DMS 273 treated with DMSO at 0.1 percent for 48 hours (cell line): ENCODE measurements at places on chromosomes 3 and 15.

GRCh38 chr3:176587089-176587488 lies 610.2 kb downstream of the TBL1XR1 start:
- no peak for DNase-seq

- no peak for DNase-seq
These were observed 156.8 kb downstream of the IMPG2 start for GRCh38 chr3:101163554-101163953.

- DNase-seq: no peak
These were observed 40.0 kb downstream of the ARRDC4 start for GRCh38 chr15:98000249-98001203.

DNA sequence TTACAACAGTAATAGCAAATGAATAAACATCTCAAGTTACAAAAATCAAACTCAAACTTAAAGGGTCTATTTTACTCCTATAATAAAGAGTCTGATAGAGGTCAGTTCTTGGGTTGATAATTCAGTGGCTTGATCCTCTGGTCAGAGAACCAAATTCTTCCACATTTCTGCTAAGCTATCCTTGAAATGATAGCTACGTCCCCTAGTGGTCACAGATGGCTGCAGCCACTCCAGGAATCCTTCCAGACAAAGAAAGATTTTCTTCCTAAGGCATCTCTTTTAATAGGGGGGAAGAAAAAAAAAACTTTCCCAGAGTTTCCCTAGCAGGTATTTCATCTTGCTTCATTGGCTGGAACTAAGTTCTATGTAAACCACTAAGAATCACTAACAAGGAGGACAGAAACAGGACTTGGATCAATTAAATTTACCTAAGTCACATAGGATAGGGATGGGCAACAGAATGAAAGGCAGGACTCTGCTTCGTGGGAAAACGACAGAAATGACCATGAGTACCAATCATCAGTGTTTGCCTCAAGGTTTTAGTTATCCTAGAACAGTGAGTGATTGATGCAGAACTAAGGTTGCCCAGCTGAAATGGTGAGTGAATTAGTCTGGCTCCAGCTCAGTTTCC lies 160.7 kb downstream of the STAC start:
- DNase-seq: no peak

DNA sequence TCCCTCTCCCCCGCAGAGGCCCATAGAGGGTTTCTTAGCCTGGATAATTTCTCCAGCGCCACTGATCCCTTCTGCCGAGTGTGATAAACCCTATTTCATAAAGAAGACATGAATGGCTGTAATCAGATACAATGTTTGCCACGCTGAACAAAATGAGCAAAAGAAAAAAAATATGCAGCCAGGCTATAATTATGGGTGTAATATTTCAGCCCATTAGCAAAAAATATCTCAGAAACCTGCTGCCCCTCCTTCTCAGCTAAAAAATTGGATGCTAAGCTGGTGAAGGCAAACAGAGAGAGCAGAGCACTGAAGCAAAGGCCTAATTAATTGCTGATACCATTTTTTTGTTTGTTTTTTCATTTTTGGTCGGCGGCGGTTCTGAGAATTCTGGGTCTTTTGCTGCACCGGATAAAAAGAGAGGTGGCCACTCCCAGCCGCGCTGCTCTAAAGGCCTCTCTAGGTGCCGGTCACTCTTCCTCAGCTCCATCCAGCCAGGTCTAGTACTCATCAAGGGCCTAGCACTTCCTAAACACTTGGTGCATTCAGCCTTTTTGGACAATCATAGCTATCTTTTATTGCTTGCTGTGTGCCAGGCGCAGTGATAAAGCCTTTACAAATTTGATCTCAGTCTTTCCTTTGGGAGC lies 128.7 kb upstream of the TLE3 start:
- no peak for DNase-seq

DNA sequence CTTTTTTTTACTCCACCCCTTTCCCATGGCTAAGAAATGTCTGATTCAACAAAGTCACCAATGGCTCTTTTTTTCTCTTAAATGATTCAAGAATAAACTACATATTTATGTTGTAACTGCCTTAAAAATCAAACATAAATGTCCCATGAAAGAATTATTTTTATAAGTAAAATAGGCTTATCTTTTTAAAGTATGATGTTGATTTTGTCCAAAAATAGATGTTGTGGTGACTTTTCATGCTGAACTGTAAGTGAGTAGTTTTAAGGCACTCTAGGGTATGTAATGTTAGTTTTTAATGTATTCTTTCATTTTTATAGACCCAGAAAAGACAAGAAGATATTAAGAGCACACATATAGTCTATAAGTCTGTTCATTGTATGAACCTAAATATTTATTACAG lies 594.9 kb downstream of the NLGN1 start:
- DNase-seq: no peak

DNA sequence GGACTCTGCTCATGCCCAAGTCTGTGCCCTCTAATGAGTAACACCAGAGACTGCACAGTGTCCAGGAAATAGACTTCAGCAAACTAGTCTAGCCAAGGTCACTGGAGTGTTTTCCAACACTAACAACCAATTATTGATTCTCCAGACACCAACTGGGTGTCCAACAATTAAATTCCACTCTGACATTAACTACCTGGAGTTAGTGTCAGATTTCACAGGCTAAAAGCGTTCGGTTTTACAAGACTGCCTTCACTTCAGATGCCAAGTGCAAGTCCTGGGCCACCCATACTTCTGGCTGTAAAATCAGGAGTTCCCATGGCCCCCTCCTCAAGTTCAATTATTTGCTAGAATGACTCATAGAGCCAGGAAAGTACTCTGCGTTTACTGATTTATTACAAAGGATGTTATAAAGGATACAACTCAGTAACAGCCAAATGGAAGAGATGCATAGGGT lies 20.8 kb upstream of the CFAP161 start:
- DNase-seq: no peak

DNA sequence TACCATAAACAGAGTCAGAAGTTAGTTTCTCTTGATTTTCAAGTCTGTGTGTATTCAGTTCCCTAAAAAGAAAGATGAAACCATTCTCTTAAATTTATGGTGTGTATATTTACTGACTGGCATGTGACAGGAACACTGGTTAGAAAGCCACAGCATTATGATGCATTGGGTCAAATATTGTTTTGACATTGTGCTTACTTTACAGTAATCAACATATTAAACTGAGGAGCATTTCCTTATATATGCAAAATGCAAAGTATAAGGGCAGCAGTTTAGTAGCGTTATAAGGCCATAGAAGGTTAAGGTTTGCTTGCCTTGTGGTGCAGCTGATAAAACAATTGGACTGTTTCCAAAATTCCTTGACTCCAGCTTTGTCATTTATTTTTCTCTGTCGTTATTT lies 72.9 kb downstream of the EPHA3 start:
- no peak for DNase-seq

GRCh38 chr3:111936191-111936841 lies 42.5 kb upstream of the ABHD10 start:
- DNase-seq: no peak

- DNase-seq: no peak
These were observed 61.4 kb downstream of the TTC23 start for GRCh38 chr15:99187936-99188335.

DNA sequence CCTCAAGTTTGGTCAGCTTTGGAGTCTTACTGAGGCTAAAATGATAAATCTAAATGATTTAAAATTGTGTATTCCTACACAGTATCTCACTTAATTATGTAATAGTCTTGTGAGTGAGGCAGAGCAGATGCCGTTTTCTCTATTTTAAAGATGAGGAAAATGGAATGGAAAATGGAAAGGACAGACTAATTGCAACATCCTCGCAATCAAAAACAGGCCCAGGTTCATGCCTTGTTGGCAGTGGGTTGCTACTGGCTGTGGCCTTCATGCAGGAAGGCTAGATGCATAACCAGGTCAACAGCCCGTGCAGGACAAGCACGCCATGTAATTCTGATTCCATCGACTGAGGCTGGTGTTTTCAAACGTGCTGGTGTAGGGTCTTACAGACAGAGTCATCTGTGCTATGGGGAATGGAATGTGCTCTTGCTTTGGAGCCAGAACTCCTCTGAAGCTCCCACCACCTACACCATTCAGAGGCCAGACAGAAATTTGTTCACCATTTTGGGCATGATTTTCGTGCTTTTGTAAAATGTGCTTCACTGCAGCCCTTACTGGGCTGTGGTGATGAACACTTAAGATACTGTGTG lies 37.9 kb downstream of the MLH1 start:
- DNase-seq: no peak

GRCh38 chr15:64572856-64573255 lies 112.5 kb downstream of the ZNF609 start:
- no peak for DNase-seq

- no peak for DNase-seq
These were observed 270.0 kb downstream of the TBL1XR1 start for GRCh38 chr3:176927280-176927679.

DNA sequence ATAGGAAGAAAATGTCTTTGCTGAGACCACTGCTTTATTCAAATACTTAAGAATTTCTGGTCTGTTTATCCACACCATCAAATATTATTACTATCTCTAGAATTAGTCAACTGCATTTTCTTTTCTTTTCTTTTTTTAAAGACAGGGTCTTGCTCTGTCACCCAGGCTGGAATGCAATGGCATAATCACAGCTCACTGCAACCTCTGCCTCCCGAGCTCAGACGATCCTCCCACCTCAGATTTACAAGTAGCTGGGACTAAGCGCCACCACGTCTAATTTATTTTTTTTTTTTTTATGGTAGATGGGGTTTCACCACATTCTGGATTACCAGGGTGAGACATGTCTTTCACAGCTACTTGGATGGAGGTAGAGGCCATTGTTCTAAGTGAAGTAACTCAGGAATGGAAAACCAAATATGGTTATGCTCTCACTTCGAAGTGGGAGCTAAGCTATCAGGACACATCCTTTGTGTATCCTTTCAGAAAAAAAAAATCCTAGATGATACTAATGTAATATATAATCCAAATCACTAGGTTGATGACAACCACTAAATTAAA lies 52.8 kb downstream of the STAG1 start:
- no peak for DNase-seq

- DNase-seq: no peak
These were observed 340.6 kb upstream of the GOLIM4 start for GRCh38 chr3:168436245-168436724.

- DNase-seq: no peak
These were observed 55.8 kb upstream of the FAM98B start for GRCh38 chr15:38398134-38398533.

GRCh38 chr3:149291178-149291577 lies 42.3 kb downstream of the TM4SF18 start:
- DNase-seq: no peak

GRCh38 chr3:58421004-58421403 lies 12.6 kb downstream of the PDHB start:
- no peak for DNase-seq

- no peak for DNase-seq
These were observed 762.7 kb downstream of the NTRK3 start for GRCh38 chr15:87493803-87494202.

DNA sequence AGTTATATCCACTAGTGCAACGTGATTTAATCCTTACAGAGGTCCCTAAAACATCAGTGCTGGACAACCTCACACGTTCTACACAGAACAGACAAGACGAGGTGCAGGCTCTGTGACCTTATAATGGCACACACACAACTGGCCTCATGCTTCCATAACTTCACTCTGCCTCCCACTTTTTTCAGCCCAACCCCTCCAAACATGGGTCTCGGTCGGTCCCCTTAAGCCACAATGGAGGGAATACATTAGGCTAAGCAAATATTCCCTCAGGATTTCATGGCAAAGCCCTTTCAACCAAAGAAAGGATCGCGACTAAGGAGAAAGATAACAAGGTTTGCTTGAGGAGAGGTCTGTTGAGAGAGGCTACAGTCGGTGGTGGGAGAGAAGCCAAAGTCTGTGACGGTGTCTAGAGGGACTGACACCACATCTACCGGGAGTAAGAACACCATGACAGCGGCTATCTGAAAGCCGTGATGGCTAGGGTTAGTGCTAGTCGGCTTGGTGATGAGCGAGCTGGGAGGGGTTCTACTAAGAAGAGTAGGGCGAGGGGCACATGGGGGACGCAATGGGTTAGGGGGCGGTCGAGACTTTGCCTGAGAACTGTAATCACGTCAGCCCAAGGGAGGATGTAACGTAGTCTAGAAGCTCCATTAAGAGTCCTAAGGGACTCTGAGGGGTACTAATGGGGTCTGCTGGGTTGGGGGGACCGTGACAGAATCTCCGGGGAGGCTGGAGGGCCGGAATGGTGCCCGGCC lies 1.0 kb downstream of the MYO9A start:
- no peak for DNase-seq

- no peak for DNase-seq
These were observed 31.8 kb downstream of the MYO5A start for GRCh38 chr15:52496776-52497470.

GRCh38 chr3:179196098-179196497 lies 47.9 kb downstream of the PIK3CA start:
- no peak for DNase-seq

DNA sequence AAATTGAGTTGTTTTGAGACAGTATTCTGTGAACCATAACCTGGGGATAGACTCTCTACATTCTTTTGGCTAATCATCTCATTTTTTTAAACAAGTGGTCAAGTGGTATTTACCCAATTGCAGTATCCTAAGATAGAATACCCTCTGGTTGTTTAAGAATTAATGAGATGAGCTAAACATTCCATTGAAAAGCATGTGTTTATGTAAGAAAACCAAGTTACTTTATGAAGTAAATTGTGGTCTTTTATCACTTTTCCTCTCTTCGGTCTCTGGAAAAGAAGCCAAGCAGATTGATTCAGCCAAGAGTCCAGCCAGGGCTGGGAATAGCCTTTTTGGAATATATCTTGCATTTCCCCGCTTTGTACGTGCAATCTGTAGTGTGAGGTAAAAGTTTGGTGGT lies 185.7 kb upstream of the TOPAZ1 start:
- DNase-seq: no peak

DNA sequence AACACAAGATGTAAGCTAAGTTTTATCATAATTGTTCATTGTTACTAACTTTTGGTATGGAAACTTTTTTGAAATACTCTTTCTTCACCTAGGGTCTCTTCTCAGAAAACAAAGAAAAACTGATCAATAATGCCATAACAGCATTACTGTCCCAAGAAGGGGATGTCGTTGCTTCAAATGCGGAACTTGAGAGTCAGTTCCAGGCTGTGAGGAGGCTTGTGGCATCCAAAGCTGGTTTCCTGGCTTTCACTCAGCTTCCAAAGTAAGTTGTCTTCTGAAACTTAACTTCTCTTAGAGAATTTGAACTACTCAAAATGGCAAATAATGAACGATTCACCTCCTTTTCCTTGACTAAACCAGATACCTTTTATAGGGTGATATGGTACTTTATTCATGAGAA lies 39.3 kb downstream of the DNAJC13 start:
- DNase-seq: no peak

DNA sequence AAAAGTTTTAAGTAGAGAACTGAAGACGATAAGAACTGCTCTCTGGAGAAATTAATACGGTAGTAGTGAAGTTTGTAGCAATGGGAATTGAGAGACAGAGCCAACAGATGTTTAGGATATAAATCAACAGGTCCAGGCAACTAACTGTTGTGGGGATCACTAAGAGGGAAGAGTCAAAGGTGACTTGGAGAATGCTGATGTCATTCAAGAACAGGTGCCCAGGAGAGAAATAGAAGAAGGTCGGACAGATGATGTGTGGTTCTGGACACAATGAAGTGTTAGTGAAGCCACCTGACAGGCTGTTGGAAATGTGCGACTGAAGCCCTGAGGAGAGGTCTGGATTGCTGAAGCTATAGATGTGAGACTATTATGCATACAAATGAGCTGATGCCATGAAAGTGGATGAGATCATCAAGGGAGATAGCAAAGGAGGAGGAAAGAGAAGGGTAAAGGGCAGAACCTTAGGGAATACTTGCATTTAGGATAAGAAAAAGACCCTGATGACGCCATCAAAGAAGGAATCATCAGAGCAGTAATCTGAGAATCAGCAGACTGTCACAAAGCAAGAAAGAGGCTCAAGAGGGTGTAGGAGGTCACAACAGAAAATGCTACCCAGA lies 183.7 kb downstream of the FRMD5 start:
- DNase-seq: no peak
